Activated CD4-positive, alpha-beta T cell treated with anti-CD3 and anti-CD28 coated beads, Interleukin-10, Interleukin-2, amounts not matched to agents 100 ng/mL and 50 ng/mL, durations not matched to agents 16 hours and 8 hours (primary cell): ENCODE measurements at places on chromosomes 5 and 9.

DNA sequence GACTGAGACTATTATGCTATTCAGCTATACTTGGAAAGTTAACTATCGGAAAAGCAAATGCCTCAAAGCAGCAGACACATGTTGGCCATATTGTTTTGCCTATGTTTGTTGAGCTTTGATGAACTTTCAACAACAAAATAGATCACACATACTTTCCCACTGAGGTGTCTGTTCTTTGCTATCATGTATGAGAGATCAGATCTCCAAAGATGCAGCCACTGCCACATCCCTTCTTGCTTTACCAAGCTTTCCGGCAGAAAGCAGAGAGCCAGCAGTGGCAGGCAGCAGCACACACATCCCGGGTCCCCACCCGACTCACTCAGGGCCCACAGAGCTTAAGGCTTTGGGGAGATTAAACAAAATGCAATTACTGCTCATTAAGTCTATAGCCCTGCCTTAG is 18.8 kb downstream of the ZBTB5 start:
- DNase-seq: no peak

DNA sequence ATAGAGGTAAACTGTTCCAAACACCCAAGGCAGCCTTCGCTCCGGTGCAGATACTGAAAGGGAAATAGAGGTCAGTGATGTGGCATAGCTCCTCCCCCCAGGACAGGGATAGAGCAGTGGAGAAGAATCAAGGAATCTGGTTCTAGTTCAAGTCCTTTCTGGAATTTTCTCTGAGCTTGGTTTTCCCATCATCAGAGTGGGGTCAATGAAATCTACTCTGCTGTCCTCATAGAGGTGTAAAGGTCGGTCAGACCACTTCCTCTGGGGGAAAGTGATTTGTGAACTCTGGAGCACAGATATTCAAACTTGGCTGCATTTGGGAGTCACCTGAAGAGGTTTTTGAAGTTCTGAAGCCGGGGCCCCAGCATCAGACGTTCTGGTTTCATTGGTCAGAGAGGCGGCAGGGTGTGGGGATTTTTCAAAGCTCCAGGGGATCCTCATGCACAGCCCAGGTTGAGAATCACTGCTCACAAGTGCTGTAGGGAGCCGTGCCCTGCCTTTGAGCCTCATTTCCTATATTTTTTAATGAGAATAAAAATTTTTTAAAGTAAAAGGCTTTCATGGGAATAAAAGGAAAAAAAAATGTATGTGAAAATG is 105.7 kb upstream of the RAD23B start:
- DNase-seq: no peak

DNA sequence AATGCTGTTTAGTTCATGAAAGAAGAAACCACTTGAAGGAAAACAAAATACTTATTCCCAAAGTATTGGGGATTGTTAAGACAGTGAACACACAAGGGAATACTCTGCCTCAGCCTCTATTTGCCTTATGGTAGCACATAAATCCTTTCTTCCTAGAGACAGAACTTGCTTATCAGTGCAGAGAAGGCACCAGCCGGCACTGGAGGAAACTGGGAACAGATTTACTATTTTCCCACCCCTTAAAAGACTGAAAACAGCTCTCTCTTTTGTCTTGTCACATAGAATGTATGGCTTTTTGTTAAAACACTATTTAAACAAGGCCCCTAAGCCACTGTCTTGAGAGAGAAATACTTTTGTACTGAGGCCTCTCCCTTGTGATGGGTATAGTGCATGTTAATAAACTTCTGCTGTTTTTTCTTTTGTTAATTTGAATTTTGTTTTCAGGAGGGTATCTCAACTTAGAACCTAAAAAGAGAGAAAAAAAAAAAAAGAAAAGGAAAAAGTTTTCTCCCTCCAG is 40.7 kb upstream of the EDIL3 start:
- DNase-seq: no peak

DNA sequence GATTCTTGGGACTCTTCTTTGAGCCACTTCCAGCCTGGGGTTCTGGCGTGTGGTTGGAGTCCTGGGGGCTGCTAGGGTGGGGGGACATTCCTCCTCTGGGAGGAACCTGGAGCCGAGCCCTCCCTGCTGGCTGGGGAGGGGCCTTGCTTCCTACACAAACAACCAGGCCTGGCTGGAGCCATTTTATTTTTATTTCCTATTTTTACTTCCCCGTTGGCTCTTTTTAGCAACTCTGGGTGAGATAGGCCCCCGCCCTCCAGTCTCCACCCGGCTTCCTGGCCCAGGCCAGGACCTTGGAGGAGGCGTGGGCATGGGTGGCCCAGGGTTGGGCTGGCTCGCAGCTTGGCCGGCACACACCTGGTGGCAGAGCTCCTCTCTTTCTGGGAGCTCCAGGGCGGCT is 15.1 kb downstream of the RXRA start:
- DNase-seq: no peak

GRCh38 chr5:124438903-124439281 is 307.5 kb downstream of the ZNF608 start:
- no peak for DNase-seq

GRCh38 chr5:54477941-54478478 is 22.5 kb downstream of the HSPB3 start:
- DNase-seq: no peak

GRCh38 chr5:110716247-110717245 is 9.9 kb downstream of the TMEM232 start:
- no peak for DNase-seq

DNA sequence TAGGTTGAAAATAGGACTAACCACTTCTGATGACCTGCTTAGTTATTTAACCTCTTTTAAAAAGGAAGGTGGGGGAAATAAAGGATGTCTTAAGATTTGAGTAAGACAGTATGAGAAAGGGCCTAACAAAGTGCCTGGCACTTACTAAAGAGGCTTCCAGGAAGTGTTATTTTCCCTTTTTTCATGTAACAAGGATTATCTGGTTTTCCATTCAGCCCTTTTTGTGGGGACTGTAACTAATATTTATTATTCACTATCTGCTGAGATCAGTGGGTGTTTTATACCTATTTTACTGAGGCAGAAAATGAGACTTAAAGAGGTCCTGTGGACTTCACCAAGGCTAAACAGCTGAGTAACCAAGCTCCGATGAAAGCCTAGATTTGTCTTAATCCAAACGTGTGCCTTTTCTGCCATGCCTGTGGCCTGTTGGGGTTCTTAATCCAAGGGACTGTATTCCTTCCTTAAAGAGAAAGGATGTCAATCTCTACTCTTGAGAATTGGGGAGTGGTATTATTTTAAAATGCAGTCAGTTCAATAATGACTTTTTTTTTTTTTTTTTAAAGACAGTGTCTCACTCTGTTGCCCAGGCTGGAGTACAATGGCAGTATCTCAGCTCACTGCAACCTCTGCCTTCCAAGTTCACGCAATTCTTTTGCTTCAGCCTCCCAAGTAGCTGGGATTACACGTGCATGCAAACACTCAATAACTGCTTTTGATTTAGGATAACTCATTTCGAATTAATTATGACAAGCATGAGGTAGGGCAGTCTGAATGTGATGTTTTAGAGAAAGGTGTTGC is 6.5 kb downstream of the JMY start:
- no peak for DNase-seq

GRCh38 chr9:33120620-33121019 is 44.1 kb upstream of the SMU1 start:
- no peak for DNase-seq

GRCh38 chr9:92308893-92309292 is 15.4 kb upstream of the IARS1 start:
- DNase-seq: no peak

GRCh38 chr5:149439899-149440542 is 60.9 kb upstream of the IL17B start:
- peak; percentile 34 for DNase-seq

- DNase-seq: no peak
Observed at GRCh38 chr9:93467462-93467861, 14.1 kb upstream of the FAM120AOS start.

DNA sequence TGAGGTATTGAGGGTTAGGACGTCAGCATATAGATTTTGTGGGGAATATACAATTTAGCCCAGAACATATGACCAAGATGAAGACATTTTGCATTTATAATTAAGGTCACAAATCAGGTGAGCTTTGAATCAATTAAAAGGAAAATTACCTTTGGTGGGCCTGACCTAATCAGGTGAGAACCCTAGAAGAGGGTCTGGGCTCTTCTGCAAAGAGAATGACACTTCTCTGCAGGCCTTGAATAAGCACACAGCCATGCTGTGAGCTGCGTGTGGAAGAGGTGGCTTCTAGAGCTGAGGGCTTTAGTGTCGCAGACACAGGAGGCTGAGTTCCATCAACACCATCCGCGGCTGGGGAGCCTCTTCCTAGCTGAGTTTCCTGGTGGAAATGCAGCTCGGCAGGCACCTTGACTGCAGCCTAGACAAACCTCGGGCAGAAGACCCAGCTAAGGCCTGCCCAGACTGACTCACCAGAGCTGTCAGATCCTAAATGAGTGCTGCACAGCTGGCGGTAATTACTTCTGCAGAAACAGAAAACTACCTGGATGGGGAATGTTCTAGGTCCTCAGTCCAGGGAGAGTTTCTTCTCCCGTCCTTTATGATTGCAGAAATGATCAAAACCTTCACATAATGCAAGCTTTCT is 287.5 kb upstream of the IRX1 start:
- DNase-seq: no peak

DNA sequence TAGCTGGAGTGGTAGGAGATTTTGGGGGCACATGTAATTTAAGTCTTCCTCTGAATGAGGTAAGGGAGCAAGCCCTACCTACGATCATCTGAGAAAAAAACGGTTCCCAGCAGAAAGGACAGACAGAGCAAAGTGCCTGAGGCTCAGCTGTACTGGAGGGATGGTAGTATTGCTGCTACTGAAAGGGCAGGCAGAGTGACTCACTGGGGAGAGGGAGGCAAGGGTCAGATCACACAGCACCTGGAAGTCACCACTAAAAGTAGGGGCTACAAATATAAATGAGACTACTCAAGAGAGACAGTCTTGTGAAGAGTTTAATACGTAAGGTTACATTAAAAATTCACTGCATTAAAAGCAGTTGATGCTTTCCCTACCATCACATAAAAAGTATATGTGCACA is 75.9 kb downstream of the NFIB start:
- DNase-seq: no peak

GRCh38 chr9:11537566-11537965 is 924.8 kb upstream of the PTPRD start:
- no peak for DNase-seq

DNA sequence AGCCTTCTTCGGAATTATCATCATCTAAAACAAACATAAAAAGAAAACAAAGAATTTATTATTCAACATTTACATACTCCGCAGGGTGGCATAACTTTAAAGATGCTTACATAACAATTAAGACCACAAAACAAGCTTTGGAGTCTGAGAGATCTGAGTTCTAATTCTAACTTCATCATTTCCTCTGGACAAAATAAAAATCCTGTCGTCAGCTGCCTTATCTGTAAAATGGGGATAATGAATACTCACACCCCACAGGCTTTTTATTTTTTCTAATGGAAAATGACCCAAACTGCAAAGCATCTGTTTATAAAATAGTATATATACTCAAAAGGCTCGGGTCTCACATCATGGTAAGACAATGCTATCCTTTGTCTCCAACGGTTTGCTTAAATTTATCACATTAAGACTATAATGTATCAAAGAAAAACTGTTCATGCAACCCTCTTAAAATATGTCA is 4.3 kb downstream of the ARRDC3 start:
- no peak for DNase-seq

GRCh38 chr9:124300312-124300711 is 42.6 kb downstream of the NEK6 start:
- DNase-seq: no peak

DNA sequence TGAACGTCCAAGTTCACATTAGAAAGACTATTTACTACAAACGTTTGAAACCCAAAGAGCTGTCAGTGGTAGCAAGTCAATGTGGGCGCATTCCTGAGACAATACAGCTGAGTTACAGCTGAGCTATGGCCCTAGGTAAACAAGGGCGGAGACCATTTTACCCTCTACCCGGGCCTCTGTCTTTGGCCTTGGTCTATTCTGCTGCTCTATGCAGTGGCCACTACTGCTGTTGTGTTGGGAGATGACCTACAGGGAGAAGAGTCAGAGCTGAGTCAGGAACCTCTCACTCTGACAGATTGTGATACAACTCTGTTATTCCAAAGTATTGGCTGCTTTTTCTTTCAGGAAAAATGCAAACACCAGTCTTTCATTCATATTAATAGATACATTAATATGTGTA is 700.6 kb downstream of the SEMA5A start:
- DNase-seq: no peak

DNA sequence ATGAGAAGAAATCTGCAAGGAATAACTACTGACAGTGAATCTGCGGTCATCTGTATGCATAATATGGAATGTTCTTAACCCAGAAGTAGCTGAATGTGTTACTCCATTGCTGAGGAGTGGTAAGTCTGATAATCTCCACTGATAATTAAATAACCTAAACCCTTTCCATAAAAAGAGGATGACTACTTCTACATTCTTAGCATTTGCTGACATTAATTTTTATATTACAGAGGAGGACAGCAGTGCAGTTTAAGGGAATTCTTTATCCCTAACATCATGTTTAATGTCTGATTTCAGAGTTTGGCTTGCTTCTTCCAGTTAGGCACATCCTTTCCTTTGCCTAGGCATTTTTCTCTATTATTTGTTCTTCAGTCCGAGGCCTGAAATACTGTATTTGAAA is 52.2 kb downstream of the CDC42SE2 start:
- DNase-seq: no peak

GRCh38 chr5:151243564-151243963 is 9.4 kb upstream of the GM2A start:
- DNase-seq: peak; percentile 80

DNA sequence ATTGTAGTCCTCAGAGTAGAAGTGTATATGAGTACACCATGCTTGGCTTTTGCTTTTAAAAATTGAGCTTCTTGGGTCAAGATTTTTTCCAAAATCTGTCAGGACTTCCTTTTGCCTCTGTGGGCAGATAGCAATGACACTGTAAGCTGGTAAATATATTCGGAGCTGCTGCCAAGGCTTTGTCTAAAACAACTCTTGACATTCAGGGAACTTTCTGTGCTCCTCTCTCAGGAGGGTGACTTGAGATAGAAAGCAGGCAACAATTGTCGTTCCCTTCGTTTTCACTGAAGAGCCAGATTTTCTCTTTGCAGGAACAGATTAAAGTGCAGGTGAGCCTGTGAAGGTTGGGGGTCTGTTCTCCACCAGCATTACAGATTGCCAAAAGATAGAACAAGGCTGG is 230.5 kb downstream of the MAST4 start:
- no peak for DNase-seq

- no peak for DNase-seq
Observed at GRCh38 chr5:639253-639530, 27.1 kb downstream of the CEP72 start.

- no peak for DNase-seq
Observed at GRCh38 chr5:72223371-72223770, 96.7 kb downstream of the MRPS27 start.

GRCh38 chr5:21199087-21199486 is 1211.1 kb upstream of the CDH18 start:
- DNase-seq: no peak

DNA sequence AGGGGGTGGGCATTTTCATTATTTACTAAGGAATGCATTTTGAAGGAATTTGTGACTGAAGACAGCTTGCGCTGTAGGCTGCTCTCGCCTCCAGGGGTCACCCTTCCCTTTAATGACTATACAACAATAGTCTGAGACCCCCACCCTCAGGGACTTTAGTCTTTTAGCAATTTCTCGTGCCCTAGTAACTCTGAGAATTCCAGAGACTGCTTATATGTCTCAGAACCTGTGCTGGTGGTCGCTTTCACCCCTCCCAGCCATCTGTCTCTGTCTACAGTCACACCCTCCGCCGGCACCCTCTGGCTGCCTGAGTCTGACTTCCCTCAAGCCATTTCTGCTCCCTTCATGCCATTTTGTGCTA is 671.4 kb downstream of the NR2F1-AS1 start:
- no peak for DNase-seq
